ENCODE measurements at places on chromosomes 6 and 20.

GRCh38 chr6:158567871-158568401 lies 8.0 kb downstream of the TMEM181 start:
- DNase-seq, result no peak

DNA sequence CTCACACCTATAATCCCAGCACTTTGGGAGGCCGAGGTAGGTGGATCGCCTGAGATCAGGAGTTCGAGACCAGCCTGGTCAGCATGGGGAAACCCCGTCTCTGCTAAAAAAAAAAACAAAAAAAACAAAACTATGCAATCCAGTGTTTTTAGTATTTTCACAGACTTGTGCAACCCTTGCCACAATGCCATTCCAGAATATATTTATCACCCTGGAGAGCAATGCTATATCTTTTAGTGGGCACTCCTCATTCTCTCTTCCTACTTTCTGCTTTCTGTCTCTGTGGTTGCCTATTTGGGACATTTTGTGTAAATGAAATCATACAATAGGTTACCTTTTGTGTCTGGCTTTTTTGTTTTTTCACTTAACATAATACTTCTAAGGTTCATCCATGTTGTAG lies 39.1 kb upstream of the MROH8 start:
- DNase-seq, result no peak

DNA sequence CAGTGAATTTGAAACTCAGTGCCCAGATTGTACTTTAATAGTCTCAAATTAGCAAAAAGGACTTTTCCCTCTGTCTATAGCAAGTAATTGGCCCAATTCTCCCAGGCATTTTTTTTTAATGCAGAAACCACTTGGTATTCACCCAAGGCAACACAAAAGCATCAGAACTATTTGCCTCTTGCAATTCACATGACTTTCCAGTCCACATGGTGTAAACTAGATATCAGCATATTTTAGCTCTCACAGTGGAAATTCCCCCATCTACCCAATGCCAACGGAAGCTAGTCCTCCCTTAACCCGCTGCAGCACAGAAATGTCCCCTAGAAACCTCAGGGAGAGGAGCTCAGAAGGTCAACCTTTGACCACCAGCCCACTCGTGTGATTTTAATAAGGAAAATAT lies 103.4 kb upstream of the CDYL start:
- no peak for DNase-seq

- DNase-seq, result no peak
These were observed 86.3 kb downstream of the ERMARD start for GRCh38 chr6:169837529-169838250.
